Activated gamma-delta T cell (primary cell): ENCODE measurements at places on chromosomes 11 and 22.

DNA sequence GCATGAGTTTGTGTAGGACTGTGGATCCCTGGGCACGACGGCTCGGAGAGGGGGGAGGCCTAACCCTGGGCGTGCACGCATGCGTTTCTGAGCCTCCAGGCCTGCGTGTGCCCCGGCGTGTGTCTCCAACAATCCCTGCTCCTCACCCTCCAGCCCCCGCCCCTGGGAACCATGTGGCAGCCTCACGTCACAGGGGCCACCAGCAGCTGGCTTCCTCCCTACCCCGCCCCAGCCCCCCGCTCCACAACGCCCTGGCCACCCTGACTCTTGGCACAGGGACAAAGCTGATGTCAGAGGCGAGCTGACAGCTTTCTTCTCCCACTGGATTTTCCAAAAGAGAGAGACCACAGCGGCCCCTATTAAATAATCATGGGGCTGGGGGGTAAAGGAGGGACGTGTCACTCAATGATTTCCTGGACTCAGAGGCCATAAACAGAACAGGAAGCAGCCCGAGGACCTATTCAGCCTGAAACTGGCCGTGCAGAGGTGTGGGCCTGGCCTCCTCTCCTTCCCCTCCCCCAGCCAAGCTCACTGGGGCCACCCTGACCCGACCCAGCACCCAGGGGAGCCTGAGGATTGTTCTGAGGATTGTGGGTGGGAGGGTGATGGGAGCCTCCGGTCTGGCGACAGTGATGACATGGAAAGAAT lies 6.8 kb upstream of the LIF start:
- no peak for DNase-seq

- no peak for DNase-seq
These were observed 324.1 kb downstream of the C11orf87 start for GRCh38 chr11:109745996-109746625.

- DNase-seq, result no peak
These were observed 9.4 kb downstream of the TUG1 start for GRCh38 chr22:30978304-30978962.

GRCh38 chr11:75439495-75440120 lies 6.6 kb upstream of the KLHL35 start:
- no peak for DNase-seq

DNA sequence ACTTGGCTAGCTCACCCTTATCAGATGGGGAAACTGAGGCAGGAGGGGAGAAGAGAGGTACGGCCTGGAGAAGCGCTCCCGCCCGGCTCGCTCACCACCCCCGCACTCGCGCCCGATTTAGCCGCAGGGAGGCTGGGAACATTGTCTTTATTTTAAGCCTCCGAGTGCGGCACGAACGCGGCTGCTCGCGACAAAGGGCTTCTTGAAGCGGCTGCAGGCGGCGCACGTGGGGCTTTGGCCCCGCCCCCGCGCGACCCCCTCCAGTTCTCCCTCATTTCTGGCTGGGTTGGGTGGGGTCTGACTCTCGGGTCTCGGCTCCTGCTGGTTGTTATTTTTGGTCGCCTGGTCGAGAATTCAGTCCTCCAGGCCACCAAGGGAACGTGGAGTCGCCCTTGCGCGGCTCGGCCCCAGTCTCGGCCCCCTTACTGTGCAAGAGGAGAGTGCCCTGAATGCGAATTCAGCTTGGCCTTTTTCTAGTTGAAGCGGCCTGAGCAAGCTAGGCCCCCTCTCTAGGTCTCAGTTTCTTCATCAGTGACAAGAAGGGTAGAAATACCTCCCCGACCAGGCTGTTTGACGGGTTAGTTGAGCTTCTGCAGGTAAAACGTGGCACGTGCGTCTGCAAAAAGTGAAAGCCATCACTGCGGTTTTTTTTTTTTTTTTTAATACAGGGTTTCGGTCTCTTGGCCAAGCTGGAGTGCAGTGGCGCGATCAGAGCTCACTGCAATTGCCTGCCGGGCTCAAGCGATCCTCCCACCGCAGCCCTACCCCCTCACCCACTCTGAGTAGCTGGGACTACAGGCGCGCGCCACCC lies 2.6 kb upstream of the CHRM1 start:
- DNase-seq, result no peak

DNA sequence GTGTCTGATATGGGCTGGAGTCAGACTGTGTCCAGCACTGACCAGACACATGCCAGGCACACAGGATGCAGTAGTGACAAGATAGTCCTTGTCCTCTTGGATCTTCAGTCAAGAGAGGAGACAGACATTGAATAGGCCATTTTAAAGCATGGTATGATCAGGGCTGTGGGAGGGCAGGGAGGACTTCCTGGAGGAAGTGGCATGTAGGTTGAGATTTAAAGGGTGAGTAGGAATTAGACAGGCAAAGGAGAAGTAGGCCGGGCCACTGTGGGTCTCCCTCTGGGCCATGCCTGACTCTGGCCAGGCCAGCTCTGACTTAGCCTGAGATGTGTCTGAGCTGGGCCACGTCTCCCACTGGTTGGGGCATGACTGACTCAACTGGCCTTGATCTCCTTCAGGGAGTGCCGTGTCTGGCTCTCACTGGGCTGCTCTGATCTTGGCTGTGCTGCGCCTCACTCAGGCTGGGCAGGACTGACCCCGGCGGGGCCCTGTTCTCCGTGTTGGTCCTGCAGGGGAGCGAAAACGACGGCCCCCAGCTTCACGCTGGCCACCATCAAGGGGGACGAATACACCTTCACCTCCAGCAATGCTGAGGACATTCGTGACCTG lies 71.2 kb downstream of the MYO7A start:
- no peak for DNase-seq

GRCh38 chr22:24938741-24939341 lies 7.7 kb downstream of the LHFPL7 start:
- DNase-seq, result no peak

- DNase-seq, result no peak
These were observed 288.5 kb downstream of the KIRREL3 start for GRCh38 chr11:126711977-126712625.

DNA sequence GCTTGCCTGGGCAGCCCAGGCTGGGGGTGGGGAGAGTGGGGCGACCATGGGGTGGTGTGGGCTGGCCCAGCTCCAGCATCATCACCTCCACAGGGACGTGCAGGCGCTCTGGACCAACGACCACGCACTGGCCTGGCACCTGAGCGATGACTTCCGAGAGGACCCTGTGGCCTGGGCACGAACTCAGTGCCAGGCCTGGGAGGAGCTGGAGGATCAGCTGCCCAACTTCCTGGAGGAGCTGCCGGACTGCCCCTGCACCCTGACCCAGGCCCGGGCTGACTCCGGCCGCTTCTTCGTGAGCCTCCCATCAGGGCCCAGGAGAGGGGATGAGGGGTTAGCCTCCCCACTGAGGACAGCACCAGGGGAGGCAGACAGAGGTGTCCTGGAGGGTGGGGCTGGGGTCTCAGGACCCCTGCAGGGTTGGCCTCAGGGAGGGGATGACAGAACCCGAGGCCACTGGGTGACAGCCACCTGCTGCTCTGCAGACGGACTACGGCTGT lies 3.8 kb downstream of the SUSD2 start:
- no peak for DNase-seq

DNA sequence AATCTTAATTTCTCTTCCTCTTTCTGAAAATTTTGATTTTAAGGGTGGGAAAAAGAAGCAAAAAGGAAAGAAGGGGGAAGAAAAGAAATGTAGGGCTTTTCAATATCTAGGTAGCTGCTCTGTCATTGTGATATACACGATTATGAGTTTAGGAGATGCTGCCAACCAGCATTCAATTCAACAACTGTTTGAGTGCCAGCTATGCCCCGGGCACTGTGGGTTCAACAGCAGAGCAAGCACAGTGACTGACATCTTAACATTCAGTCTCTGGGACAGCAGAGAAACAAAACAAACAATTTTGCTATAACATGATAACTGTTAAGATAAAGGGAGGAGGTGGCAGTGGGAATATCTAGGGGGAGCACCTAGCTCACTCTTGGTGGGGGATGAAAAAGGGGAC lies 91.6 kb downstream of the DBX1 start:
- no peak for DNase-seq

DNA sequence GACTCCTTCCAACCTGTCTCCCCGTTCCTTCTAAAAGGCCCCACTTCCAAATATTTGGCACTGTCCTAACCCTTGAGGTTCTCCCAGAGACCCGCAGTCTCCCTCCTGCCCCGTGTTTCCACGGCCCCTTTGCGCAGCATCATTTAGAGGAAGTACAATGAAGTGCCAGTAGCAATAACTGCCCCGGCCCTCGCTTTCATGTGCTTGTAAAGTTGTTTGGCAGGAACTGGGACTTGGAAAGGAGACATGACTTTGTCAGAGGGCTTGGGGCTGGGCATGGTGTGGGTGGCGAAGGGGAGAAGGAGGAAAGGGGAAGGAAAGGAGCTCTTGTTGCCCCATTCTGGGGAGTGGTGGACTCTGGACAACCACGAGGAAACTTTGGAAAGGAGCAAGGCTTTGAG lies 2.6 kb downstream of the CD44 start:
- no peak for DNase-seq

GRCh38 chr11:2264366-2265053 lies 5.9 kb downstream of the ASCL2 start:
- no peak for DNase-seq

DNA sequence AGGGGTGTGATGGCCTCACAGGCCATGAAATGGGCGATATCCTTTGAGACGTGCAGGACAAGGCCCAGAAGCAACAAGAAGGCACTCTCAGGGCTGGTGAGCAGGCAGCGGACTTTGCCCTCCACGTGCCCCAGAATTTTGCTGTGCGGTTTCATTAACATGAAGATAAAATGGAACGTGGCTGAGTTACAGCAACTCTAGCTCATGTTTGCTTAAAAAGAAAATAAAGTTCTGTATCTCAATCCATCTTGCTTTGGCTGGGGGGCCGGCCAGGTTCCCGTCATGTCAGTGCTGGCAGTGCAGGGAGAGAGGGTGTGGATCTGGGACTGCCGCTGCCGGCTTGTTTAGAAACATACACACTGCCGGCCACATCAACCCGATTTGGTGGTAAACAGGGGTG lies 370.1 kb downstream of the OPCML start:
- DNase-seq, result no peak

- no peak for DNase-seq
These were observed 2.8 kb downstream of the HPX start for GRCh38 chr11:6437993-6438392.

DNA sequence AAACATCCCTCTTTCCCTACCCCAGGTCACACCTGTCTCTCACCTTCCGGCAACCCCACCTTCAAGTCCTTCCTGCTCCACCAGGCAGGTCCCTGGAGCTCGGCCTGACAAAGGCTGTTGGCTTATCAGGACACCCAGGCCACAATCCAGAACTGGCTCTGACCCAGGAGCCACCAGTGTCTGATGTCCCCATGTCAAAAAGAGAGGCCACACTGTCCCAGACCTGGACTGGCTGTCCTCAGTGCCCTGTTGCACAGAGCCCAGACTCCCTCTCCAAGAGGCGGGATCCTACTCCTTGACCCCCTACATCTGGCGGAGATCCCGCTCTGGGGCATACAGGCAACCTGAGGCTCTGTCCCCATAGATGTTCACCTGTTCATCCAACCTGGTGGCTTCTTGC lies 116.0 kb downstream of the MN1 start:
- DNase-seq, result no peak

DNA sequence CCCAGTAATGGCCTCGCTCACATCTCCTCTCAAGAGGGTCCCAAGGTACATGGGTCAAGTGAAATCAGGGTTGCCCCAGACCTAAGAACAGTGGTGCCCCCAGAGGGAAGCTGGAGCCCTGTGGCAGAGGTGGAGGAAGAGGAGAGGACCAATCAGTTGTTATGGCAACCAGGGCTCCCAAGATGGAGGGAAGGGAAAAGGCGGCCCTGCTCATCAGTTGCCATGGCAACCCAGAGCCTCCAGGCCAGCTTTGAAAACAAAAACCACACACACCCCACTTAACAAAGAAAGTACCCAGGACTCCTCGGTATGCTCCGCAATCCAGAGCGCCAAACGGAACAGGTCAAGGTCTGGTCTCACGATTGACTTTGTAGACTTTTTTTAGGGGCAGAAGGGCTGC lies 53.5 kb upstream of the SLC35C1 start:
- DNase-seq, result no peak

- DNase-seq, result no peak
These were observed 3.6 kb upstream of the WT1 start for GRCh38 chr11:32438866-32439489.

DNA sequence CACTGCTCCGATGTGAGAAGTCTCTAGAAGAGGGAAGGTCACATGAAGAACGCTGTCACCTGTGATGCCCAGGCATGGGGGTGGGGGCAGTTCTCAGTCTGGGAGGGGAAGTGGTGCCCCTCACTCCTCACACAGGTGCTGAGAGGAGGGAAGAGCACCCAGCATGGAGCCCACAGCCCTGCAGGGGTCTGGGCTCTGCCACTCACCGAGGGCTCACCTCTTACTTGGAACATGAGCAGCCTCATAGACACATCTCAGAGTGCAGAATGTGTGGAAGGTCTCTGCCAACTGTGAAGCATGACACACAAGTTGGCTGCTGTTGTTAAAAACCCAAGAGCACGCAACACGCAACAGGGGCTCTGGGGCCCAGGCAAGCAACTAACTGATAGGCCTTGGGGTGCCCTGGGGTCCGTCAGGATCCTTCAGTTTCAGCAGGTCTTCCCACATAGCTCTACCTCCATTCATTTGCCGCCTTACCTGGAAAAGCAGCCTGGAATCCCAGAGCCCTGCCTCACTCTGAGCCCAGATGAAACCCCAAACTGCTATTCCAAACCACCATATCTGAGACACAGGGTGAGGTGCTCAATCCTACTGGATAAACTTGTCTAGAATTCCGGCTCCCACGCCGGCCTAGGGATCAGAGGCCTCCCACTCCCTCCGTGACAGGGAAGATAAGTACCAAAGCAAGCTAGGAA lies 17.5 kb upstream of the TMPRSS4 start:
- DNase-seq, result no peak

- DNase-seq, result no peak
These were observed 1154.3 kb downstream of the FAM181B start for GRCh38 chr11:81579339-81579738.

- DNase-seq, result no peak
These were observed 89.2 kb upstream of the NCAM1 start for GRCh38 chr11:112871909-112872500.

- no peak for DNase-seq
These were observed 6.7 kb downstream of the CEP295 start for GRCh38 chr11:93668171-93668570.

GRCh38 chr22:49371325-49372110 lies 456.2 kb downstream of the BRD1 start:
- DNase-seq, result no peak

GRCh38 chr22:28243539-28243938 lies 324.5 kb upstream of the PITPNB start:
- DNase-seq, result no peak

DNA sequence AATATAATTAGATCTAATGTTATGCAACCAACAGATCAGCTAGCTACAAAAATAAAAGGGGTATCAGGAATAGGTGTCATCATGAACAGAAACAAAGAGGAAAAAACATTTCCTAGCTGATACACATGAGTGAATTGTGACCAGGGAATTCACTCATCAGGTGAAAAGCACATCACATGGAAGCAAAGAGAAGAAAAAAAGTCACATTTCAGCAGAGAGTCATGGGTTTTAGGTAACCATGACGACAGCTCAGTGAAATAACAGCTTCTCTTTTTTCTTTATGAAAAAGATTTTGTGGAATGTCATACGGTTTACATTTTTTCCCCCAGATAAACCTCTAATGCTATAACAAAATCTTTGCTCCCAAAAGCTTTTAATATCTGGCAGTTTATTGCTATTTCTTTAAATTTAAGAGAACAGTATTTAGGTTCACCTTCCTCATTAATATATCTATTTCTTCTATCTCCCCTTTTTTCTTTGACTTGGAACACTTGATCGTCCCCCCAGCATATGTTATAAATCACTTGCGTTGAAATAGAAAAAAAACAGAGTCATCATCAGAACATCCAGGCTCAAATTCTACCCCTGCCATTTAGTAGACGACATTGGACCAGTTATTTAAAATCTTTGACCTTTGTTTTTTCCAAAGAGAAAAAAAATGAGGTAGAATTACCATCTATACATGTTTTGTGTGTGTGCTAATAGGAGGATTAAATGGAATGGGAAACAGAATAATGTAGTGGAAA lies 5.3 kb downstream of the TYR start:
- DNase-seq, result no peak
